ENCODE measurements at places on chromosomes 7 and 10.

- DNase-seq = no peak
Observed at GRCh38 chr7:66697449-66698438, 42.8 kb upstream of the RABGEF1 start.

GRCh38 chr10:101020427-101021075 lies 10.4 kb downstream of the PDZD7 start:
- DNase-seq = no peak

- DNase-seq = no peak
Observed at GRCh38 chr10:6988654-6989053, 408.6 kb upstream of the PRKCQ start.

- DNase-seq = no peak
Observed at GRCh38 chr10:28326516-28327490, 23.9 kb upstream of the MPP7 start.

GRCh38 chr7:28954946-28955345 lies 3.2 kb downstream of the TRIL start:
- no peak for DNase-seq

DNA sequence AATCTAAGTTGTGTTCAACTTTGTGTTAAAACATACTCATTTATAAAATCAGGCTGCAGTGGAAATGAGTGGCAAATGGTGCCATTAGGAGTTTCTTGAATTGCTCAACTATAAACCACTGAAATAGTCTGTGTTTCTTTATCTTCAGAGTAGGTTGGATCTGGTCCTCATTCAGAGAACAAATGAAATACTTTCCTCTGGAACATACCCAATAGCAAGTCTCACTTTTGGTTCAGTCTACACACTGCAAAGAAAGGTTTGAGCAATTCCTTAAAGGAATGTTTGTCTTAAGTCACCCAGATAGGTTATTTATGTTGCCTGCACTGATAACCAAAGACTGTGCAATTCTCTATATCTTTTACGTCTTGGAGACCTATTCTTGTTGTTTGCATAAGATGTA lies 62.5 kb downstream of the ABCB4 start:
- DNase-seq = no peak

- no peak for DNase-seq
Observed at GRCh38 chr7:139658908-139659675, 118.7 kb downstream of the HIPK2 start.

GRCh38 chr7:3312583-3312982 lies 11.5 kb downstream of the SDK1 start:
- DNase-seq = no peak

DNA sequence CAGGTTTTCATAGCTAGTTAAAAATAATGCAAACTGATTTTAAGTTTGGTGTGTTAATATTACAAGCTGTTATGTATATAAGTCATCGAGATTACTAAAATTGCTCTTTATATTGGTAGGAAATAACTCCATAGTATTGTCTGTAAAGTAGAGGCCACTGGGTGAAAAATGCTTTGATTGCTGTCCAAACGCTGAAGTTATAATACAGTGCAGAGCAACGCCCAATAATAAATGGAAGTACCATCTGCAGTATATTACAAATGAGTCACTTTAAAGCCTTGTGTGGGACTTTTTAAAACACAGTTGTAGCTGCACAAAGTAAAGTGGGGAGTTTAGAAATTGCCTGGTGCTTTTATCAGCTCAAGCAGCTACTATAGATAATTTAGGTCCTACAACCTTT lies 196.1 kb downstream of the NXPH1 start:
- DNase-seq = no peak

- no peak for DNase-seq
Observed at GRCh38 chr10:31457858-31458257, 138.8 kb downstream of the ZEB1 start.

GRCh38 chr7:76069238-76069638 lies 21.3 kb downstream of the MDH2 start:
- no peak for DNase-seq

DNA sequence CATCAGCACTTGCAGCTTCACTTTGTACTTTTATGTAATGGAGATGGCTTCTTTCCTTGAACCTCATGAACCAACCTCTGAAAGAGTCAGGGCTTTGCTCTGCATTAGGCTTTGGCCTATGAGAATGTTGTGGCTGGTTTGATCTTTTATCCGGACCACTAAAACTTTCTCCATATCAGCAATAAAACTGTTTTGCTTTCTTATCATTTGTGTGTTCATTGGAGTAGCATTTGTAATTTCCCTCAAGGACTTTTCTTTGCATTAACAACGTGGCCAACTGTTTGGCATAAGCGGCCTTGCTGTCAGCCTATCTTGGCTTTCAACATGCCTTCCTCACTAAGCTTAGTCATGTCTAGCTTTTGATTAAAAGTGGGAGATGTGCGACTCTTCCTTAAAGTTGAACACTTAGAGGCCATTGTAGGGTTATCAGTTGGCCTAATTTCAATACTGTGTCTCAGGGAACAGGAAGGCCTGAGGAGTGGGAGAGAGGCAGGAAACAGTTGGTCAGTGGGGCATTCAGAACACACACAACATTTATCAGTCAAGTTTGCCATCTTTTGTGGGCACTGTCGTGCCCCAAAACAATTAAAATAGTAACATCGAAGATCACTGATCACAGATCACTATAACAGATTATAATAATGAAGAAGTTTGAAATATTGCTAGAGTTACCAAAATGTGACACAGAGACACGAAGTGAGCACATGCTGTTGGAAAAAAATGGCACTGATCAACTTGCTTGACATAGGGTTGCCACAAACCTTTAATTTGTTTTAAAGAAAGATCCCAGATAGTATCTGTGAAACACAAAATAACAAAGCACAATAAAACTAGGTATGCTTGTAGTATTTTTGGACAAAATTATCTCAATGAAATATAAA lies 64.7 kb downstream of the NRF1 start:
- DNase-seq = no peak

DNA sequence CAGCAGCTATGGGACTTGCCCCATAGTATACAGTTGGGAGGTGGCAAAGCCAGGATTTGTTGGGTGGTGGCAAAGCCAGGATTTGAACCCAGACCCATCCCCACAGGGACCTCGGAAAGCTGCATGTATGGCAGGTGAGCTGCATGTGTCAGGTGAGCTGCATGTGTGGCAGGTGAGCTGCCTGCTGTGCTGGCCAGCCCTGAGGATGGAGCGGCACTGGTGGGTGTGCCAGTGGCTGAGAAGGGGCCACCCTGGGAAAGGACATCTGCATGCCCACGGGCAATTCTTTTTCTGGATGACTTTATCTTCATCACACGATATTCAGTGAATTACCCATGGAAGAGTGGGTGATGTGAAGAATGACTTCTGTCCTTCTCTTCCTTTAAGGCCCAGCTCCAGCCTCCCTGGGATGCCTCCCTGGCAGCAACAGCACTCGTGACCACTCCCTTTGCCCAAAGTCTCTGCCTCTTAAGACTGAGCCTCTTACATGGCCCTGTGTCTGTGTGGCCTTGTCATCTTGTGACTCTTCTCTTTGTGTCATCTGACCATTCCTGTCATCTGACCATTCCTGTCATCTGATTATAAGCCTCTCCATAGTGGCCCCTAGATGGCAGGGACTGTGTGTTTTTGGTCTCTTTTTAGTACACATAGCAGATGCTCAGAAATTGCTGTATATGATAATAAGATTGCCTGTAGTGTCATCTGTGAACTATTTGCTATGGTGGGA lies 25.0 kb downstream of the CLEC2L start:
- DNase-seq = no peak

- DNase-seq = no peak
Observed at GRCh38 chr10:6232225-6232807, 29.6 kb downstream of the PFKFB3 start.

- DNase-seq = no peak
Observed at GRCh38 chr7:25557930-25558329, 329.6 kb upstream of the NPVF start.

GRCh38 chr7:47458057-47458456 lies 123.9 kb downstream of the TNS3 start:
- DNase-seq = no peak

- no peak for DNase-seq
Observed at GRCh38 chr7:86867163-86867762, 192.2 kb downstream of the ELAPOR2 start.

GRCh38 chr7:155925682-155926081 lies 113.4 kb upstream of the SHH start:
- DNase-seq = no peak

GRCh38 chr10:119132521-119133345 lies 28.8 kb downstream of the DENND10 start:
- no peak for DNase-seq

GRCh38 chr7:28984631-28985030 lies 26.5 kb upstream of the TRIL start:
- DNase-seq = no peak

- DNase-seq = no peak
Observed at GRCh38 chr7:91835091-91835825, 45.2 kb downstream of the MTERF1 start.

DNA sequence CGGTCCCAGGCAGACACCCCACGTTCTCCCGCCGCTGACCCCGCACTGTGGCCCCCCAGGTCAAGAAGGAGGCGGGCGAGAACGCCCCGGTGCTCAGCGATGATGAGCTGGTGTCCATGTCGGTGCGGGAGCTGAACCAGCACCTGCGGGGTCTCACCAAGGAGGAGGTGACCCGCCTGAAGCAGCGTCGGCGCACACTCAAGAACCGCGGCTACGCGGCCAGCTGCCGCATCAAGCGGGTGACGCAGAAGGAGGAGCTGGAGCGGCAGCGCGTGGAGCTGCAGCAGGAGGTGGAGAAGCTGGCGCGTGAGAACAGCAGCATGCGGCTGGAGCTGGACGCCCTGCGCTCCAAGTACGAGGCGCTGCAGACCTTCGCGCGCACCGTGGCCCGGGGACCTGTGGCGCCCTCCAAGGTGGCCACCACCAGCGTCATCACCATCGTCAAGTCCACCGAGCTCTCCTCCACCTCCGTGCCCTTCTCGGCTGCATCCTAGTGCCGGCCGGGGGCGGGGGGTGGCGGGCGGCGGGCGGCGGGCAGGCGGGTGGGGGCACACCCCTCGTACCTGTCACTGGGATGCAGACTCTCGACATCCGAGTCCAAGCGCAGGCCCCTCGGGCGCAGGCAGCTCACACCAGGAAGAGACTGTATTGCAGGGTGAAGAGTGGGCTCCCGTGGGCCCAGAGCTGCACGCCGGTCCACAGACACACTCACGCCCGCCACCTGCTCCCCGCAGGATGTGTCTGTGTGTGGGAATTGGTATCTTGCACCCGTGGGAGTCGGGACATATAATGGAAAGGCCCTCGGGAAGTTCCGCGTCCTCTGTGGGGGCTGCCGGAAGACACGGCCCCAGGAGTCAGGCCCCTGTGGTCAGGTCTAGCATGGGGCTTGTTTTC lies 9.6 kb downstream of the MAFK start:
- DNase-seq = no peak

DNA sequence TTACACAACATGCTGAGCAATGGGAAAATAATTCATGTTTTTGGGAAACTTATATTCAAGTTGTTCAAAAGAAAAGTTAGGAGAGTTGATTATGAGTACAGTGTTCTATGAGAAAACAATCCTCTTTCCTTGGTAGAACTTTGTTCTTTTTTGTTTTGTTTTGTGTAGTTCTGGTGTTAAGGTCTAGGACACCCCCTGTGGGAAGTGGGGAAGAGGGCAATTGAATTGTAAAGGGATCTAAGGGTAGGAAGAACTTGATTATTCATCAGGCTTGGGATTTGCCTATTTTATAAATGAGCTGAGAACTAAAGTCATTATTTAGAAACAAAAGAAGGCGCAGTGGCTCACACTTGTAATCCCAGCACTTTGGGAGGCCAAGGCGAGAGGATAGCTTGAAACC lies 25.9 kb upstream of the CDK13 start:
- no peak for DNase-seq

- no peak for DNase-seq
Observed at GRCh38 chr10:72242675-72243074, 26.6 kb upstream of the ASCC1 start.
